ENCODE measurements at places on chromosomes 2 and 18. TPM values are rescaled to one million over a fixed set of nuclear protein-coding genes. Genes with fewer than 3 reads are reported as not detected.

- no peak for DNase-seq
- no peaks in the 10 kb centered on the region for H3K4me1 ChIP-seq
- H3K27ac ChIP-seq: no peak overlapping the region
- H3K4me3 ChIP-seq: no peak overlapping the region
- no peaks in the 10 kb centered on the region for H3K27me3 ChIP-seq
Observed at GRCh38 chr2:193240752-193241151, 1046.0 kb upstream of the TMEFF2 start.

Gene CHRND
- total RNA-seq: not detected

- no peaks in the 10 kb centered on the region for H3K36me3 ChIP-seq
- H3K4me1 ChIP-seq: no peaks in the 10 kb centered on the region
- no peak overlapping the region for H3K27ac ChIP-seq
- H3K27me3 ChIP-seq: no peaks in the 10 kb centered on the region
Observed at GRCh38 chr2:44615950-44616518, 254.3 kb downstream of the CAMKMT start.

- H3K4me1 ChIP-seq: no peaks in the 10 kb centered on the region
- no peak for DNase-seq
- H3K36me3 ChIP-seq: no peaks in the 10 kb centered on the region
Observed at GRCh38 chr2:48912110-48912509, 156.6 kb upstream of the LHCGR start.

Gene MOGAT1
- not detected for total RNA-seq
